ENCODE measurements at places on chromosomes 6 and 20.

GRCh38 chr20:38893565-38894090 lies 32.6 kb upstream of the FAM83D start:
- DNase-seq: peak; percentile 22

DNA sequence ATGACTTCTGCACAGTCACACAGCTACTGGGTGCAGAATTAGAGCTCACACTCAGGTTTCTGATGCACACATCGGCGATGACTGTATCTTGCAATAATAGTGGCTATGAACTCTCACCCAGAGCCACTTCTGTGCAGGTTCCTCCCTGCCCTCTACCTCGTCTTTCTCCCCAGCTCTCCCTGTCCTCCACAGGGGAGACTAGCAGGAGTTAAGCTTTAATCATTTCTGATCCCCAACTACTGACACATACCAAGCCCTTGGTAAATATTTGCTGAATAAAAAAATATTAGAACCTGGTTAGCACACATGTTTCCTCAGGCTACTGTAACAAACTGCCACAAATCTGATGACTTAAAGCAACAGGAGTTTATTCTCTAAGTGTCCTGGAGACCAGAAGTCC lies 222.7 kb upstream of the FOXA2 start:
- no peak for DNase-seq

DNA sequence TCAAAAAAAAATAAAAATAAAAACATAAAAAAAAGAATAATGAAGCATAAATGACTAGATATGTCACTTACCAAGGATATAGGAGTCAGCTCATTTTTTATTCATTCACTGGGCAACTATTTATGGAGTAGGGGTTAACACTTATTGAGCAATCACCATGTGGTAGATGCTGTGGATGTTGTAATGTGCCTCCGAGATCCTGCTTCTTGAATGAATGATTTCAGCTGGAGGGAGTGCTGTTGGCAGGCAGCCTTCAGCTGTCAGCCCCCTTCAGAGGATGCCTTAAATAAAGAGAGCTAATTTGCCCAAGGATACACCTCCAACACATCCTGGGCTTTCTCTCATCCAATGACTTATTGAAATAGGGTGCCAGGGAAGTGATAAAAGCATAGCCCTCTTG lies 229.5 kb upstream of the DTNBP1 start:
- DNase-seq: no peak

- DNase-seq: no peak
Observed at GRCh38 chr20:37973059-37973910, 60.0 kb downstream of the TTI1 start.

DNA sequence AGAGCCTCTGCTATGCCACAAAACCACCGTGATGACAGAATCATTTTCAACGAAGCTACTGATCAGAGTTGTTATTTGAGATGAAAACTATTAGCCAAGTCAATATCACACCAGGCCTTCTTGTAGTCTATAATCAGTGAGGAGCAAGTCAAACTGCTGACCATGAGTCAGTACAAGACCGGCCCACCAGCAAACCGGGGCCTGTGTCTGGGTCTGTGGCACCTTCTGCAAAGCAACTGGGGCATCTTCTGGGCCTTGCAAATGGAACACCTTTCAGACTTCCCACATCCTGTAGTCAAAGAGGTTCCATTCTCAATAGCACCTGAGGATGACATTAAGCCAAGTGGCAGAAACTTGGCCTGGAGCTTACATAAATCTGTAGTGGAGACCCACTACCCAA lies 38.5 kb downstream of the CPXM1 start:
- DNase-seq: no peak

GRCh38 chr6:18122128-18123093 lies at the start of gene NHLRC1:
Gene NHLRC1 (minus strand): TSS chr6:18122677. CDS start chr6:18122606, 71 bp downstream.
- peak; percentile 86 for DNase-seq

DNA sequence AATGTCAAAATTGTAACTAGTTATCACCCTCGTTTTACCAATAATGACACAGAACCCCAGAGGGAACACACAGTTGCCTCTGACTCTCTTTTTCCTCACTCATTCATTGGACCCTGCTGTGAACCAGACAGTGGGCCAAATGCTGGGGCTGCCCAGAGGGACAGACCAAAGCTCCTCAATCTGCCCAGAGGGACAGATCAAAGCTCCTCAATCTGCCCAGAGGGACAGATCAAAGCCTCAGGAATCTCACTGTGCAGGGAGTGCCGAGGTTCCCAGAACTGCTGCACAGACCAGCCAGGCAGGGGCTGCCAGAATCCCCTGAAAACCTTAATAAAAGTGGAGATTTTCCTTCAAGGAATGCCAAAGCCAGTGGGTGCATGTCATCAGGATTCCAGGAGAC lies 179.1 kb downstream of the SOD2 start:
- no peak for DNase-seq

- no peak for DNase-seq
Observed at GRCh38 chr6:154796484-154796883, 63.3 kb downstream of the SCAF8 start.

DNA sequence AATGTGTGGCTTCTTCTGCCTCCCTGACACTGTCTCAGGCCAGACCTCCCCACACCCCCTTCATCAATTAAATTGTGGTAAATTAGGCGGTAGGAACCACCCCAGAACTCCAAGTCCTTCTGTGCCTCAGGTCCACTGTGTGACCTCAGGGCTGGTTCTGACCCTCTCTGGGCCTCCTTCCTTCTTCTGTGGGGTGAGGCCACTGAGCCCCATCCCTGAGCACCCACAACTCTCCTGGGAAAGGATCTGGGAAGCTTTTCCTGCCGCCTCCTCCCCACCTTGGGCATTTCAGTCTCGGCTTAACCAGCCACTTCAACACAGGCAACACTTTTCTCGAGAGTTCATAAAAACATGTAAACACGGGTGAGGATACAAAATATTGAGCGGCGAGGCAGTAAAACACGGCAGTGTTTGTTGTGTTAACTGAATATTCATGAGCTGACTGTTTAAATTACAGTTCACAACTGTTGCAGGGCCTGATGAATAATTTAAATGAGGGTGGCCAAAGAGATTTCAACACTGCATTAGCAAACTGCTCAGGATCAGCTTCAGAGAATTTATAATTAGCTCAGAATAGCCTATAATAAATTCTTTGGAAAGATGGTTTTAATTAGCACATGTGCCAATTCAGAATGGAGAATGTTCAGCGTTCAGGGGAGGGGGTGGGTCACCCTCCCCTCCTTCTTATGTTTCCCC lies 112.1 kb downstream of the TOX2 start:
- DNase-seq: no peak

DNA sequence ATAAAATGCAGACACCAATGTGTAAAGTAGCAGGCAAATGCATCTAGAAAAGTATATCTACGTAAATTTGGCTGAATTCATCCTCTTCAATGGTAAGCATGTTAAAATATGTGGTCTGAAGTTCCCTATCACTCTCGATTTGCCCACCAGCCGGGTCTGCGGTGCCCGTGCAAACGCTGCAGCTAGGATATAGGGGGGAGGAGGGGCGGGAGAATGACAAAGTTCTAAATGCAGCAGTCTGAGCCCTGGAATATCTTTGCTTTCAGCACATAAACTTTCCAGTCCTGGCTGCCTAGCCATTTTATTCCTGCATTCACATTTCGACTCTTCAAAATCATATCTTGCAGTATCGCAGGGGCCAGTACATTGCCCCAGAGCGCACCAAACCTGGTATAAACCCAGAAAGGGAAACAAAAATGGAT lies 708 bp downstream of the NRN1 start:
- DNase-seq: no peak

DNA sequence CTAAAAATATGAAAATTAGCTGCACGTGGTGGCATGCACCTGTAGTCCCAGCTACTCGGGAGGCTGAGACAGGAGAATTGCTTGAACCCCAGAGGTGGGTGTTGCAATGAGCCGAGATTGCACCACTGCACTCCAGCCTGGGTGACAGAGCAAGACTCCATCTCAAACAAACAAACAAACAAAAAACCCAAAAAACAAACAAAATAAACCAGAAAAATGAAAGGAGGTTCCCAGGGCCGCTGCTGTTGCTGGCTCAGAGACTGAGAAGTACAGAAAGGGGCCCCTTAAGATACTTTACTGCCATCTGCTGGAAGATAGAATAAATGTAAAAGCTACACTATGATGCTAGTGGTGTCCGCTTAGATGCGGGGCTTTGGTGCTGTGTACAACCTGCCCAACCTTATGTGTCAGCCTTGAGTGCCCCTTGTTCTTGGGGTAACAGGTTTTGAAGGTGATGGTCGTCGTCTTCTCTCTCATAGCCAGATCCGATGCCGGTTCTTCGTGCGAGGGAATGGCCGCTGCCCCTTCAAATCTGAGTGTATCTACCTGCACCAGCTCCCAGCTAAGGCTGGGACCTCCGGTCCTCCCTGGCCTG lies 2.8 kb upstream of the FANCE start:
- peak; percentile 79 for DNase-seq

- no peak for DNase-seq
Observed at GRCh38 chr6:168129292-168130167, 50.5 kb upstream of the FRMD1 start.

DNA sequence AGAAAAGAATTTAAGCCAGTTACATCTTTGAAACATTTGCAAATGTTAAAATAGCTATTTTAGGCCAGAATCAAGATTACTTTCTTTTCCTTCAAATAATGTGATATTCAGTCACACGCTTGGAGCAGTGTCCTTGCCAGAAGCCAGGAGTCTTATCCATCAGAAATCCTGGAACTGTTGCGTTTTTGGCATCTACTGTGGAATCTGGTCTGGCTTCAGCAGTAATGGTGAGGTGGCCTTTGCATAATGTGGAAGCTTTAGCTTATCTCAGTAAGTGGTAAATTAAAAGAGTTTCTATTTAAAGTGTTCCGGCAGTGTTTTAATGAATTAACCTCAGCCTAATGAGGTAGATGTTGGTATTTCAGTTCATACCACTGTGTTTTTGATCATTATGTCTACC lies 97.6 kb downstream of the FIG4 start:
- DNase-seq: peak; percentile 33

- DNase-seq: peak; percentile 86
Observed at GRCh38 chr20:31842471-31843157, 2.8 kb downstream of the FOXS1 start.

DNA sequence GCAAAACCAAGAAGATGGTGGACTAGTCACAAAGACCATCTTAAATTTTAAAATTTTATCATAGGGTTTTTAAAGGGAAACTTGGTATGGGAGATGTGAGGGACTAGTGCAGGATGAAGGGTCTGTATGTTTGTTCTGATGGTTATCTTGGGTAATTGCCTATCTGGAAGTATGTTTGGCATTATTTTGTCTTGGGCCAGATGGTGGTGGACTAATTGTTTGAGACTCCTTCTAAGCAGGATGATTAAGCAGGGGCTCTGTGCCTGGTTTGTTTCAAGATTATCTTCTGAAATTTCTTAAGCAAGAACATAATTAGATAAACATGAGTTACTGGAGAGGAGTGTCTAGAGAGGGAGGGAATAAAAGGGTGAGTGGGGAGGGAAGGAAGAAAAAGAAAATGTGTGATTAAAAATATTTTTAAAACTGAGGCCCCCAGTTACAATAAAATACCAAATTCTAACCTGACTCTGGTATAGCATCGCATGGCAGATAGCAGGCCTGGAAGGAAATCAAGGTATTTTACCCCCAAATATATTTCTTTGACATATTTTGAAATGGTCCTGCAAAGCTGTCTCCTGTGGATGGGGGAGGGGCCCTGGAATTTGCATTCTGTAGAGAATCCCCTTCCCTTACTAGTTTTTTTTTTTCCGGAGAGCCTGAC lies 49.9 kb upstream of the FAM184A start:
- DNase-seq: no peak

DNA sequence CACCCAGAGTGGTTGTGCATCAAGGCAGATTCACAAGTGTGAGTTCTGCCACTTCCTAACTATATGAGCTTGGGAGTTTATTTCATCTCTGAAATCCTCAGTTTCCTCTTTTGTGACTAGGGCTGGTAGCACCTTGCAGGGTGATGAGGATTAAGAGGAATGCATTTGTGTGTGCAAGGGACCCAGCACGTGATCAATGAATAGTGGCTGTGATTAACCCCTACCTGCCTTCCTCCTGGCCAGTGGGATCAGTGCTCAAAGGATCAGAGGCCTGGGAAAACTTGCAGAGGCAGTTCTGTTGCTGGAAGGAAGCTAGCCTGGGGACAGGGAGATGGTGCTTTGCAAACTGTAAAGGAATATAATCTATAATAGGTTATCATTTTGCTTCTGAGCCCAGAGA lies 7.3 kb downstream of the SDC4 start:
- DNase-seq: no peak

DNA sequence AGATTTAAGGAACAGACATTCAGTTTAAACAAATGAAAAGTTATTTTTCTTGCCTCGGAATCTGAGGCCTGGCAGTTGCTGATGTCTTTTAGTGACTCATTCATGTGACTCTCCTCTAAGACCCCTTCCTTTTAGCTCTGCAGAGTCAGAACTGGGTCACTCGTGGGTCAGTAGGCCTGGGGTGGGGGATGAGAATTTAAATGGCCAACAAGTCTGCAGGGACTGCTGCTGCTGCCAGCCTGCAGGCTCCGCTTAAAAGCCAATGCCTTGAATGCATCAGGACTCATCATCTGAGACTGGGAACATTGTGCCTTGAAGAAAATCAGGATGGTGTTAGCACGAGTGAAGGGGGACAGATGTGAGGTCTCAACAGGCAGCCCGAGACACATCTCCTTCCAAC lies 404.3 kb downstream of the CDH26 start:
- DNase-seq: peak; percentile 52

DNA sequence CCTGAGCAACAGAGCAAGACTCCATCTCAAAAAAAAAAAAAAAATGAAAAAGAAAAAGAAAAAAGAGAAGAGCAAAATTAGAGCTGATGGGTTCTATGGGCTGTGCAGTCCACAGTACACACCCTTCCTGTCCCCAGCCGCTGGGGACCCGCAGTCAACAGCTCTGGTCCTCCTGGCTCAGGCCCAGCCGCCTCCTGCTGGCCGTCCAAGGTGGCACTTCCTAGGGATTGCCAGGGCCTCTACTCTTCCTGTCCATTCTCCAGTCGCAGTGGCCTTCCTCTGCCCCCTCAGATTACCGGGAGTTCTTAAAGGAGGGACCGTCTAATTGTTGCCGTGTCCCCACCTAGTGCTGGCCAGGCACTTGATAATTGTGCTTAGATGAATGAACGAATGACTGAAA lies 41.7 kb downstream of the TMEM242 start:
- DNase-seq: no peak

- DNase-seq: no peak
Observed at GRCh38 chr20:4165984-4166725, 150.8 kb upstream of the RNF24 start.

DNA sequence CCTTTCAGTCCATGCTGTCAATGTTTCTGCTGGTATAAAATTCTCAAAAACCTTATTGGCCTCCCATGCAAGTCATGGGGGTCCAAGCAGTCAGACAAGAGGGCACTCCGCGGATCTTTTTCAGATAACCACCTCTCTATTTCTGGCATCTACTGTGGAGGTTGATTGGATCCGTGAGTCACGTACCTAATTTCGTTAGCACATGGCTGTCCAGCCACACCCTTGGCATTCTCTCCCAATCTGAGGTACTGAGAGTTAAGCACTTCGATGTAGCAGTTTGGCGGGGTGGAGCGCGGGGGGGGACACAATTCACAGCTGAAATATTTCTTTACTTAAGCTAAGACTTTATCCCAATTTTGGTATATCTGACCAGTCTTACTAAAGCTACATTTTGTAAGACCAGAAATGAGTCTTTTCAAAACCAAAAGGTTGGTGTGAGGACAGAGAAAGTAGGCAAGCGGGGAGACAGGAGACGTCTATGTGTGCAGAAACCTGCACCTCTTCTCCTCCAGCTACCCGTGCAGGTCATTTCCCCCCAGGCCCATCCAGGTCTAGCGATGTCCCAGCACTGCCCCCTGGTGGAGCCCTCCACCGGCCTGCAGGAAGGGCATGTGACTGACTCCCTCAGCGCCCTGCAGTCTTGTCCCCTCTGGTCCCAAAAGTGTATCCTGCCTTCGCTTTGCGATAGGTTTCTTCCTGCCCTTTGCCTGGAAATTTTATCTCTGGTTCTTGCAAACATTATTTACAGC lies 113.1 kb downstream of the ADAT2 start:
- no peak for DNase-seq
